ENCODE measurements at places on chromosomes 11 and 22.
A peak's percentile ranks its signal among the peaks of the same experiment; 100 is the strongest.

GRCh38 chr22:48635816-48636215 lies 1191.9 kb downstream of the BRD1 start:
- DNase-seq: no peak

- DNase-seq: no peak
Observed at GRCh38 chr11:118485273-118485672, 42.0 kb upstream of the TTC36 start.

DNA sequence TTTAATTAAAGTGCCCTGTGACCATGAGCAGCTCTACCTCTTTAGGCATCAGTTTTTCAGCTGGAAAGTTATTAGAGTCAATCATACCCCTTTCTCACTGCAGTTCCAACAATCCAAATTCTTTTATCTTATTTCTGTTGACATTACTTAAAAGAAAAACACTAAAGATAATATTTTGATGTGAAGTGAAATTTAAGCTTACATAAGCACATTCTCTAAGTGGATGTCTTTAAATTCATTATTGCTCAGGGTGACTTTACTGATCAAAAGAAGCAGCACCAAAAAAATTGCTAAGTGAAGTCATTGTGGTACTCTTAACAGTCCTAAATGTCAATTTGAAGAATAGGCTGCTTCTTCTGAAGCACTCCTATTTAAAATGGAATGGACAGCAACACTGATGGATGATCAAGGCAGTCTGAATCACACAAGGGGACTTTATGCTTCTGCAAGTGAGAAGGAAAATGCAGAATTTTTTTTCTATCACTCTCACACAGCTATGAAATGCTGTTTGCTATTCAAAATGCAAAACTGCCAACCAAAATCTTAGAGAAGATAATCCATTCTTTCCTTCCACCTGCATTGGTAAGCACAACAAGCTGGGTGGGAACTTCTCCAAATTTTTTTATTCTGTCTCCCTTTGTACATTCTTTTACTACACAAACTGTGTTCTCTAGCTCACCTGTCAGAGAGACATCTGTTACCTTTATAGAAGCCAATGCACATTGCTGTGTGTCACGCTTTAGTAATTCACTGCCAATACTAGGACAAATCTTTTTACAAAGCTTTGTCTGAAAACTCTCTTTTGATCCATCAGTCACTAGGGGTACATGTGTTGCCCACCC lies 179.9 kb downstream of the GRIA4 start:
- no peak for DNase-seq

DNA sequence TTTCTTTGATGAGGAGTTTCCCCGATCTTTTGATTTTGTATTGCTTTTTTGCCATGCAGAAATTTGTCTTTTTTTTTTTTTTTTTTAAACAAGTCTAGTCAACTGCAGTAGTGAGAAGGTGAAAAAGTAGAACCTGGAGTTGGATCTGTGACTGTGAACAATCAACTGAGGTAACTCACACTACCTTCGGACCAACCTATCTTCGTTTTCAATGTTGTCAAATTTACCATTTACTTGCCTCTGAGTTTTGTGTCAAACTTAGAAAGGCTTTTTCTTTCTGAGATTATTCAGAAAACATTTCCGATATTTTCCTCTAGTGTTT lies 20.5 kb downstream of the KLHL22 start:
- DNase-seq: no peak

DNA sequence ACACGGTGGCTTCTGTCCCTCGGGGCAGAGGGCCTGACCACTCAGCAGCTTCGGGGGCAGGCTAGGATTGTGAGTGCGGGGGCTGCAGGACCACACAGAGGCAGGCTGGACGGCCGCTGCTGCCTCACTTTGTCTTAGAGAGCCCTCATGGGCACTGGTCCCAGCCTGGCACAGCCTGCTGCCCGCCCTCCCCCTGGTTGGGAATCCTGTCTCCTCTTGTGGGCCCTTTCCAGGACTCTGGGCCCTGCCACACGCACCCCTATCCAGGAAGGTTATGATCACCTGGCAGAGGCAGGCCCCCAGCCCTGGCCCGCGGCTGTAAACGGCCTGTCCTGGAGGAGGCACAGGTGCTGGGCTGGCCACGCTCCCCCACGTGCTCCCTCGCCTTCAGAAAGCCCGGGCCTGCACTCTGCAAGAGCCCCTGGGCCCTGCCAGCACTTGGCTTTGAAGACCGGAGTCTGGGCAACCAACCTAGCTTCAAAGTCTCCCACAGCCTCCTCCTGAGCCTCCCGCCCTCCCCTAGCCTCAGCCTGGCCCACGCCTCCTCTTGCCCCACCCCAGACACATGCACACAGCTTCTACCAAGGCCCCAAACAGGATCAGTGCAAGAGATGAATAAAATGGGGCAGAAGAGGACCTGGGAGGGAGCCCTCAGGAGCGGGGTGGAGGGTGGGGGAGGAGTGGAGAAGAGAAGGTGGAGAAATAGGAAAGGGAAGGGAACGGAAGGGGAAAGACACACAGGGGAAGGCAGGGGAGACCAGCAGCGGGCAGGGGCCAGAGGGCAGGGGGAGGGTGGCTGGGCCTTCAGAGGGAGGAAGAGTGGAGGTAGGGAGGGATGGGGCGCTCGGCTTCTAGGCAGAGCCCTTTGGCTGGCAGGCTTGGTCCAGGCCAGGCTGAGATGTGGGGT lies 31.0 kb downstream of the SYT7 start:
- DNase-seq: no peak

- DNase-seq: no peak
Observed at GRCh38 chr11:65207918-65208784, 26.4 kb downstream of the CAPN1 start.

- DNase-seq: no peak
Observed at GRCh38 chr22:45534339-45535192, 31.9 kb downstream of the FBLN1 start.

GRCh38 chr11:57662893-57663292 lies 5.0 kb upstream of the ZDHHC5 start:
- peak; percentile 12 for DNase-seq

DNA sequence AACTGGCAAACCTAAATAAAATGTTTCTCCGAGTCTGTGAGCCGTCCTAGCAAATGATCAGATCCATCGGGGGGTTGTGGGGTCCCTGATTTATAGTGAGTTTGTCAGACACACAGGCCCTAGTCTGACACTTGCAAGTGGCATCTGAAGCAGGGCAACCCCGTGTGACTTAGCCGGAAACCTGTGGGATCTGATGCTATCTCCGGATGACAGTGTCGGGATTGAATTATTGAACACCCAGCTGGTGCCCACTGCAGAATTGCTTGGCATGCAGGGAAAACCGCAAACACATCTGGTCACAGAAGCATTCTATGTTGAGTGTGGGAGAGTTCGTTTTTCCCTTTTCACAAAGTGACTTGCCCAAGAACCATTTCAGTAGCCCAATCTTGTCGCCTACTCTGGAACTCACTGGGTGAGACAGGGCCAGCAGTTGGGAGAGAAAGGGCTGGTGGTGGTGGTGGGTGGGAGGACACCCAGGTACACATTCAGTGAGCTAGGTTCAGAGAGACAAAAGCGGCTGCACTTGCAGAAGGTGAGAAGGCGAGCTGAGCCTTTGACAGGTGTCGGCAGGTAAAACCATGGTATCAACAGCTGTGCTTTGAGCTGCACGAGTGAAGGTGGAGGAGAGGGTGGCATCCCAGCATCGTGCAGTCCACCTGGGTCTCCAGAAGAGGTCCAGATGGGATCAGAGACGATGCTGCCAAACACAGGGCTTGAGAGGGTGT lies 33.7 kb upstream of the B3GAT1 start:
- no peak for DNase-seq

DNA sequence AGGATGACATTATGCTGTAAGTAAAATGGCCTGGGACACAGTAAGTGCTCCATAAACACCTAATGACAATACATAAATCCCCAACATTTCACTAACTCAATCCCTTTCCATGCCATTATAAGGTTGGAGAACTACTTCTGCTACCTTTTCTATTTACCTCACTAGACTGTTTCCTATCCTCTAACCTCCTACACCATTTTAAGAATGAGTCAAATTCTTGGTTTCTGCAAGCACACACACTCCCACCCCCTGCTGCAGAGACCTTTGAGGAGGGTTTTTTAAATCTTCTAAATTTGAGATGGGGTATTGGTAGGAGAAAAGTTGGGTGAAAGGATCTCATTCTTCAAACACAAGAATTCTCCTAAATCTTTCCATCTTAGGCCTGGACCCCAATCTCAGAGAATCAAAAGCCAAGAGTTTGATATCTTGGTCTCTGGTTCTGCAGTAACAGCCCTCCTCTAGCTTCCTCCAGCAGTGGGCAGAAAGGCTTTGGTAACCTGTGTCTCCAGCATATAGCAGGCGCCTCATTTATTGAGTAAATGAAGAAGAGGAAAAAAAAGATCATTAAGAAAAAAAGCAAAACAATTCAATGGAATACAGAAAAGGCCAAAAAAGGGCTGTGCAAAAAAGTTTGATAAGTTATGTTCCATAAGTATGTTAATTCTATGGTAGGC lies 42.3 kb downstream of the SYTL2 start:
- DNase-seq: no peak

- DNase-seq: no peak
Observed at GRCh38 chr11:119421351-119421750, 1.6 kb downstream of the THY1 start.

GRCh38 chr11:126491092-126491491 lies 135.6 kb downstream of the ST3GAL4 start:
- no peak for DNase-seq

DNA sequence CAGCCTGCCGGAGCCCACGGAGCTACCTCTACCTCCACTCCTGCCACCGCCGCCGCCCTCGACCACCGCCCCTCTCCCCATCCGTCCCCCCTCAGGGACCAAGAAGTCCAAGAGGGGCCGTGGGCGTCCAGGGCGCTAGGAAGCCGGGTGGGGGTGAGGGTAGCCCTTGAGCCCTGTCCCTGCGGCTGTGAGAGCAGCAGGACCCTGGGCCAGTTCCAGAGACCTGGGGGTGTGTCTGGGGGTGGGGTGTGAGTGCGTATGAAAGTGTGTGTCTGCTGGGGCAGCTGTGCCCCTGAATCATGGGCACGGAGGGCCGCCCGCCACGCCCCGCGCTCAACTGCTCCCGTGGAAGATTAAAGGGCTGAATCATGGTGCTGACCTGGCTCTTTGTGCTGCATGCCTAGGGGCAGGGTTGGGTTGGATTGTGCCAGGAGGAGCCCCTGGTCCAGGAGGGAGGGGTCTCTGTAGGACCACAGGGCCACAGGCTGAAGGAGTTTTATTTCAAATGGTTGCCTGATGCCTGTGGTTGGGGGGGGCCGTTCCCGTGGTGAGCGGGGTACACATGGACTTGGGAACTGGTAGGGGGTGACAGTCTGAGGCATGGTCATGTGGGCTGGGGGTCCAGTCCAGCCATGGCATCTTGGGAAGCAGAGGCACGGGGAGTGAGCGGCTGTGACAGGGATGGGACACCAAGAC lies 2.3 kb downstream of the PTPRCAP start:
- no peak for DNase-seq

GRCh38 chr22:49986325-49986724 lies 25.8 kb downstream of the PIM3 start:
- no peak for DNase-seq

DNA sequence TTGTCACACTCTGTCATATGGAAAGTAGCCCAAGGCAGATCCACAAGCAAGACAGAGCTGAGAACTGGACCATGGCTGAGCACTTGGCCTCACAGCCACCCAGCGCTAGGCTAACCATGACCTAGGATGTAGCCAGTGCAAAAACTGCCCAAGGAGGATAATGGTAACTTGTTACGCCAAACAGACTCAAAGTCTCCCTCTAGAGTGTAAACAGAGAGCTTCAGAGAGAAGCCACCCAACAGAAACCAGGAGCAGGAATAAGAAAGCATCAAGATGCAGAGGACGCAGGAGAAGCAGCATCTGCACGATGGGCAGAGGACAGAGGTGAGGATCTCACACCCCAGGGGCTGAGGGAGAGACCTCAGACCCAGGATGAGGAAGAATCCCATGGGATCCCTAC lies 97.9 kb downstream of the RCN1 start:
- DNase-seq: no peak

- DNase-seq: no peak
Observed at GRCh38 chr22:41237036-41237706, 3.6 kb downstream of the CHADL start.

GRCh38 chr11:72298931-72299330 lies 55.0 kb upstream of the PHOX2A start:
- DNase-seq: no peak

GRCh38 chr11:12950670-12951069 lies 58.4 kb upstream of the RASSF10 start:
- DNase-seq: no peak

- DNase-seq: no peak
Observed at GRCh38 chr11:18365741-18366140, 28.6 kb upstream of the LDHA start.

DNA sequence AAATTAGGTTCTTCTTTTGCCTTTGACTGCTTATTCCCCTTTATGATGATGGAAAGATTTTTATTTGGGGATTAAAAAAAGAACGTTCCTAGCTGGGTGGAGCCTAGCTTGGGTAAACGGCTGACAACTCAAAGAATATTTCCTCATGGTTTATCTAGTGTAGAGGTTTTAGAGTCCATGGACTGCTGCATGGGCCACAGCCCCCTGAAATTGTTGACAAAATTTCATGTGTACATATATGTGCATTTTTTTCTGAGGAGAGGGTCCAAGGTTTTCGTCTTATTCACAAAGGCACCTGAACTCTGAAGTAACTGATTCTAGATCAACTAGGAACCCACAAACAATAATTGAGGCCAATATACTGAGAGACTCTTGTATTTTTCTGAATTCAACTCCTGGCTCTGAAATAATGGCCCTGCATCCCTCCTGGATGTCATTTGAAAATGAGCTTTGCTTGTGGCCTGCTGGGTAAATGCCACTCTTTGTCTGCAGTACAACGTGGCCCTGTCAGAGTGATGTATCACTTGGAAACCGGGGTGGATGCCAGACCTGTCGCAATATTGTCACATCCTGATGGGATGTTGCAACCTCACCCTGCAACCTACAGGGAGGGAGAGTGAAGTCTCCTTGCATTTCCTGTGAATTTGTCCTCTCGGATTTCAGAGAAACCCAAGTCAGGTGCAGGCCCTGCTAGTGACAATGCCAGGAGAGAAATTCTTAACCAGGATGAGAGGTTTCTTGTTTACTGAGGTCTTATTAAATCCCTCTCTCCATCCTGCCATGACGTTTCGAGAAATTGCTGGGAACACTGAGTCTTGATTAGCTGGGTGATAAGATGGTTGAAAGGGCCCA lies 33.8 kb downstream of the EHF start:
- DNase-seq: peak; percentile 81

DNA sequence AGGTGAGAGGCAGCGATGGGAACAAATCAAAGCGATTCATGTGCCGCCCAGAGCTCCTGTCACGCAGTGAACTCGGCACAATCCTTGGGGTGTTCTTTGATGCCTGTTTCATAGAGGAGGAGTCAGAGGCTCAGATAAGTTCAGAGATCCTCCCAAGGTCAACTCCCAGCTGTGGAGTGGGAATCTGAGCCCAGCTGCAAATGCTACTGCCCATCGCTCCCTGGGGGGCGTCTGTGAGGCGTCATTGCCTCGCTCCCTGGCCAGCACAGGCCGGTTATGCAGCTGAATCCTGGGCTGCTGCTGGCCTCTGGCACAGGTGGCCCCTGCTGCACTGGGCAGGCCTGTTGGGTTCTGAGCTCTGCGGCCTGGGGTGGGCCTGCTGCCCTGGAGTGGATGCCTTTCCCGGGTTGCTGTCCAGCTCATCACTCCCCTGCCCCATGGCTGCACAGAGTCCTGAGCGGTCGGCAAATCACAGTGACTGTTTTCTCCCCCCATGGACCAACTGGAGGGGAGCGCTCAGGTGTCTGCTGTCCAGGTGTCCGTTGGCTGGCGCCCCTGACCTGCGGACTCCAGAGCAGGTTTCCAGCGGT lies 36.3 kb upstream of the SHISAL1 start:
- DNase-seq: no peak

- peak; percentile 43 for DNase-seq
Observed at GRCh38 chr11:60970369-60970774, 1.1 kb upstream of the CD6 start.

GRCh38 chr11:120546312-120547205 lies 35.0 kb downstream of the GRIK4 start:
- DNase-seq: no peak
